Dermis blood vessel endothelial cell (primary cell): ENCODE measurements at places on chromosomes 12 and 14.

- DNase-seq: peak; percentile 94
Observed at GRCh38 chr12:3073438-3074250, 3.5 kb upstream of the TSPAN9 start.

DNA sequence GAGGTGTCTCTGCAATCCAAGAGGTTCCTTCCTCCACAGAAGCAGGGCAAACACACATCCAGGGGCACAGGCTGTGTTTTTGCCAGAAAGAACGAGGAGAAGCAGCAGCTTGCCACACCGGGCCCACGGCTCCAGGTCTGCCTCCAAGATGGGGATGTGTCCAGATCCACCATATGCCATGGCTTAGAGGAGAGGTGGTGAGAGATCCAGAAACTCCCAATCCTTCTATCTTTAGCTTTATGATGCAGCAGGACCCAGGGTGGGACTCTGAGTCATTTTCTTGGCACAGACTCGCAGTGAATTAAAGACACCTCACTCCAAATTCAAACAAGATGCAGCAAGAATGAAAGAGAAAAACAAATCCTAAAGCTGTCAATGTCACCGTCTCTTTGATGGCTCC lies 481.4 kb upstream of the TMEM132C start:
- no peak for DNase-seq

GRCh38 chr12:118751355-118751754 lies 230.0 kb upstream of the SRRM4 start:
- DNase-seq: no peak

DNA sequence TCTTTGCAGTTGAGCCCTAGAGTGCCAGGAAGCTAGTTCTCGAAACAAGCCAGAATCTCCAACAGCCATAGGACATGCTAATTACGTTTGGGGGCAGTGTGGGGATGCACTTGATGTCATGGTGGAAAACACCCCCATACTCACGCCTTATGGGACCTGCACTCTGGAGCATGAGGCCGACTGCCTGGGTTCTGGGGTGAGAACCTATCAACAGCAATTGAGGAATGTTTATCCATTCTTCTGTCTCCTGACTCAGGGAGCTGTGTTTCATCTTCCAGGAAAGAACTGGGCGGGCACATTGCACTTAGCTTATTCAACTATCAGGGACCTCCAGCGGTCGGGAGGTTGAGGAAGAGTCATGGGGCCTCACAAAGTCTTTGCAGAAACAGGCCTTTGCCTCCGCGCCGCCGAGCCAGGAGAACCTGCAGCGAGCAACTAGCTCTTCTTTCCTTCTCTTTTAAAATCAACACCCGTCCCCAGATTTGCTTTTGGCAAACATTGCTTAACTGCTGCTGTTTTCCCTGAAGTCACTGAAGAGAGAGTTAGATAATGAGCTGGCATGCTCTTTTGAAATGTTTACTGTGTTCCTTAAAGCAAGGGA lies 226.1 kb upstream of the DIO3 start:
- no peak for DNase-seq

DNA sequence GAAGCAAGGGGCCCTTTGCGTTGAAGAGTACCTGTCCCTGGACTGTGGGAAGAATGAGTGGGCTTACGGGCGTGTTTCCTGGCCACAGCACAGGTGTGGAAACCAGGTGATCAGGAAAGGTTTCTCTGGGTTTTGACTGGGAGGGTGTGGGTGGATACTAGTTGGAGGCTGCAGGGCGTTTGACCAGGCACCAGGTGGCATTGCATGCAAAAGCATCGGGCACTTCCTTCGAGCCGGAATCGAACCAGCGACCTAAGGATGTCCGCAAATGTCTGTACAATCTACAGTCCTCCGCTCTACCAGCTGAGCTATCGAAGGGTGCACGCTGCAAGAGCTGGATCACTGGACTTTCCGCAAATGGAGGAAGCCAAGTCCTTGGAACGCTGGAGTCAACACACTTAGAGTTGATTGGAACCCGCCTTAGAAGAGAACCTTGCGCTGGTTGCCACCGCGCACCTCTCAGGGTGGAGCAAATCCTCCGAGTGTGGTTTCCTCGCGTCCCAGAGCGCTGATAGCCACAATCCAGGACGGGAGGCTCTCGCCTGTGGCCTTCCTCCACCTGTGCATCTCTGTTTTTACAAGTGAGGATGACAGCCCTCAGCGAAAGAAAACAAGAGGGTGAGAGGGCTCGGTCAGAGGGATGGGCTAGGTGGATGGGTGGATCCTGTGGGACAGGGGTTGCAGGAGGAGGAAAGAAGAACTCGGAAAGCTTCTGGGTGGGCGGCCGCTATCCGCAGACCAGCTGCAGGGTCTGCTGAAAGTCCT lies 21.2 kb upstream of the RNASE4 start:
- peak; percentile 63 for DNase-seq

- DNase-seq: no peak
Observed at GRCh38 chr12:29960122-29960521, 176.4 kb upstream of the TMTC1 start.

DNA sequence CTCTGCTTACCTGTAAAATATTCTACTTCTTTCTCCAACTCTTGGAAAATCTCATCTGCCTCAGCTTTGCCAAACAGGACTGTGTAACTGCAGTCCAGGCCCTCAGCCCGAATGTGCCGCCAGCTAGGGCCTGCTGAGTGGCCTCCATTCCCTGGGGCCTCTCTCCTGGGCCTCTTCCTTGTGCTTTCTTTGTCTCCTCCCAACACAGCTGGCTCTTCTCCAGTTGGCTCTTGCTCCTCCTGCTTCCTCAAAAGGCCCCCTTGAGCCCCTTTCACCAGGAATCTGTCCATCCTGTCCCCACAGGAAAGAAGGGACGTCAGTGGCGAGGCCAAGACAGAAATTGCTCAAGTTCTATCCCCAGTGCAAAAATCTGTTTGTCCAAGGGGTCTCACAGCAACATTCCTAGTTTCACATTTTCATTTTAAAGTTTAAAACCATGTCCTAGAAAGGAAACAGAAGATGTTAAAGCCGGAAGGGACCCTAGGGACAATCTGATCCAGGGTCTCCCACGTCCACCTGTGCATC lies 713 bp downstream of the ALKBH2 start:
- DNase-seq: no peak

- peak; percentile 39 for DNase-seq
Observed at GRCh38 chr12:102957339-102958050, at the start of gene ASCL1. Gene ASCL1 (plus strand): TSS chr12:102957674. CDS start chr12:102958245, 571 bp downstream.

DNA sequence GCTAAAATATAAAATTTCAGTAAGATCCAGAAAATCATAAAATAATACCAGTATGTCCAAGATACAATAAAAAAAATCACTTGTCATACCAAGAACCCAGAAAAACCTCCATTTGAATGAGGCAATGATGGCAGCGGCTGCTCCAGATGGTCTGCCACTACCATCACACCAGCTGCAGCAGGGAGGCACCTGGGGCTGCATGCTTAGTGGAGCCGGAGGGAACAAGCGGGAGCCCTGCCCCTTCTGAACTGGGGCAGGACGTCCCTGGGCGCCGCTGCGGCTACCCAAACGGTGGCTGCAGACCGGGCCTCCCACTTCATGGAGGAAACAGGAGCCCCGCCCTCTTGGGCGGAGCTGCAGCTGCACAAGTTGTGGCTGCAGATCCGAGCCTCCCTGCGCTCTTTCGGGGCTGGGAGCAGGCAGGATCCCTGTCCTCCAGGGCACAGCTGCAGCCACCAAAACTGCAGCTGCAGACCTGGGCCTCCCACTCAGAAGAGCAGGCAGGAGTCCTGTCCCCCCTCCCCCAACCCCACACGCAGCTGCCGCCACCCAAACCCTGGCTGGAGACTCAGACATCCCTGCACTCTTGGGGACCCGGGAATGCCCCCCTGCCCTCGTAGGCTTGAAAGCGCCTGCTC lies 36.1 kb upstream of the OR5AU1 start:
- peak; percentile 14 for DNase-seq

DNA sequence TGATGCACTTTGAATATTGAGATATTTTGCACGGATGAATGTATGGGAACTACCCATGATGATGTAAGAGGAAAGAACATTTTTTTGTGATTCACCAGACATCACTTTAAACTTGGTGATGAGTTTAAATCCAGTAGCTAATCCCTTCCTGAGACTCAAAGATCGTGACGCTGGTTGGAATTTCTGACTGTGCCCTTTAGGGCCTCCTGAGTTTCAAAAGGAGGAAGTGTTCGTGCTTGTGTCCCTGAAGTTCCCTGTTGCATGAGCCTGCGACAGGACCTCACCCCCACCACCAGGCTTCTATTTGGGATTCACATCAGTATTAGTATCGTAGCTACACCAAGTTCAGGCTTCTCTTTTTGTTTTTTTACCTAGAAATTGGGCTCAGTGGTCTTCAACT lies 18.6 kb upstream of the RIN3 start:
- DNase-seq: peak; percentile 53

GRCh38 chr14:94372021-94372605 lies 16.3 kb downstream of the SERPINA1 start:
- no peak for DNase-seq

- DNase-seq: no peak
Observed at GRCh38 chr14:102970496-102970895, 48.0 kb downstream of the AMN start.

DNA sequence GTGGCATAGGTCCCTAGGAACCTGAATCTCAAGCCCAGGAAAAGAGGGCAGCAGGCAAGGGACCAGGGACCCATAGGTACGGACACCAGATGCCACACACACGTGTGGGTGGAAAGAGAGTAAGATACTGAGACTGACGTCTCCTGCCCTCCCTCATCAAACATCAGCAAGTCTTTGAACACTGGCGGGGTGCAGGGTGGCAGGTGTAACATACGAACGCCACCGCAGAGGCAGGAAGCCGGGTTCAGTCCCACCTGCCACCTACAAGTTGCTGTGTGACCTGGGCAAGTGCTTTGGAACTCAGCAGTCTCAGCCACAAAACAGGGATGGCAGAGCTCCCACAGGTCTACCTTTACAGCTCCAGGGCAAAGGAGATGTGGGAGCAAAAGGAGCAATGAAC lies 11.1 kb downstream of the ACTN1 start:
- no peak for DNase-seq

- DNase-seq: peak; percentile 67
Observed at GRCh38 chr14:91228112-91229004, 16.1 kb downstream of the GPR68 start.

DNA sequence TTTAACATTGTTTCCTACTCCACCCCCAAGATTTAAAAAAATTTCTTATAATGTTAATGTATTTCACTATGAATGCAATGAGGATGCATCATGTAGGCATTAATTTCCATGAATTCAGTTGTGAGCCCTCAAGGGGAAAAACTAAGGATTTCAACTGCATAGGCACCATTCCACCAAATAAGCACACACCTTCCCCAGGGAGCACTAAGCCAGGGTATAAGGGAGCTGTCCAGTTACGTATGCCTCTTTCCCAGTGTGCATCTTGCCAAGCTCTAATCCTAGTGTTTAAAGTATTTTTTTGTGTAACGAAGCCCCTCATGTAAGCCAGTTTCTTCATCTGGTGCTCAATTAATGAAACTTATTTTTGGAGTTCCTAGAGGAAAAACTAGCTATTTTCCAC lies 6.6 kb downstream of the FERMT2 start:
- DNase-seq: no peak

DNA sequence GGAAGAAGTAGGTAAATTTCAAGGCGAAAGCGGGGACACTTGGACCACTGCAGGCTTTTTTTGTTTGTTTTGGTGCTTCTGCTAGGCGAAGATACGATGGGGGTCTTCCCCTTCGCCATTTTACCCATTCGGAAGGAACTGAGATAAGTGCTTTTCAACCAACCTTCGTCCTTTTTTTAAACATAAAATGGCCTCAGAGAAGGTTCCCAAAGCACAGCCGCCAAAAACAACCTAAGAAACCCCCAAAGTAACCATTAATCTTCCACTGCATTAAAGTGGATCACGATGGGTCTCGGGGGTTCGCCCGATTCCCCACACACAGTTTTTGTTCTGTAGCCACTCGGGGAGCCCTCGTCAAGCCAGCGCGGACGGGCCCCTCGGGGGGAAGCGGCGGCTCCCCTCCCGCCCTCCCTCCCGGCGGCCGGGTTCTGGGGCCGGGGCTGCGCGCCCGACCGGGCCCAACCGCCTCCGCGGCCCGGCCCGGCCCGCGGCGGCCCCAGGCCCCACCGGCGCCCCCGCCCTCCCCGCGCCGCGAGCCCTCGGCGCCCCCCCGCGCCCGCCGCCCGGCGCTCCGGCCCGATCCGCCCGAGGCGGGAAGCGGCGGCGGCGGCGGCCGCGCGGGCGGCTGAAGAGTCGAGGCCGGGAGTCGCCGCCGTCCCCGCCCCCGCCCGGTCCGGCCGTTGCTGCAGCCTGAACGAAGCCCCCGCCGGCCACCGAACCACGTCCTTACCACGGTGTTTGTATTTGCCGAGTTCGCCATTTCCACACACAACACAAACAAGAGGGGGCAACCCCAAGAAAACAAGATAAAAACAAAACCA lies 790 bp downstream of the GTF2A1 start:
- peak; percentile 45 for DNase-seq

DNA sequence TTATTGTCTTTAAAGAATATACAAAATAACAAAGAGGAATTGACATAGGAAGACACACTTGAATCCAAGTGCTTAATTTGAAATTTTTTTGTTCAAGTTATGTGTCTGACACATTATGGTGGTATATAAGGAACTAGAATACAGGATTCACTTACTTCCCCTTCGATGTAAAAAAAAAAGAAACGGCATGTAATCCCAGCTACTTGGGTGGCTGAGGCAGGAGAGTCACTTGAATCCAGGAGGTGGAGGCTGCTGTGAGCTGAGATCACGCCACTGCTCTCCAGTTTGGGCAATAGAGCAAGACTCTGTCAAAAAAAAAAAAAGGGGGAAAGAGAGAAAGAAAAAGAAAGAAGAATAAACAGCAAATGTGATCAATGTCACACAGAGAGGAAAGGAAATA lies 8.9 kb downstream of the CLEC12A start:
- DNase-seq: no peak

- no peak for DNase-seq
Observed at GRCh38 chr12:129629901-129630300, 273.9 kb downstream of the TMEM132D start.

- no peak for DNase-seq
Observed at GRCh38 chr12:106878804-106879203, 76.9 kb upstream of the TMEM263 start.

DNA sequence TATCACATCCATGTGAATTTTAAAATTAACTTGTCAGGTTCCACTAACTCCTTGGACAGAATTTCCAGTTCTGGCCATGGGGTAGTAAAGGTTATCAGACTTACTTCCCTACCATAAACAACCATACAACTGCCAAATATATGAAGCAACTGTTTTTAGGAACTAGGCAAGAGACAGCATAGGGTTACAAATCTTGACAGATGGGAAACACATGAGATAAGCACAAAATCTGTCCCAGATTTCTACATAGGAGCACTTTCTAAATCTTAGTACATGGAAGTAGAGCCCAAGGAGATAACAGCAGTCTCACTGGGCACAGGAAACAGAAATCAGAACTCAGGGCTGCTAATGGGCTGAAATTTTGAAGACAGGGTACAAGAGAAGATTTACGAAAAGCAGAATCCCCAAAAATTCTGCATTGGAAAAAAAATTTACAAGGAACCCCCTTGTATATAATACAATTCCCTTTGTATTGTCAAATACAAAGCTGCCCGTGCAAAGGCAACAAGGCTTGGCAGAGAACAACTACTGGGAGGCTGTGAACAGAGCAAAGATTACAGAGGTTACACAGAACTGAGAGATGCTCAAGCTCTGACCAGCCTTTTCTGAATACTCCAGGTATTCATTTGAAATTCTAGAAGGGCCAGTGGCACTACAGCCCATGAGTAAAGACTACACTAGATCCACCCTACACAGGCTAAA lies 43.2 kb downstream of the GALNT4 start:
- no peak for DNase-seq

- DNase-seq: no peak
Observed at GRCh38 chr12:29152223-29152868, 3.3 kb downstream of the FAR2 start.

- no peak for DNase-seq
Observed at GRCh38 chr12:71321531-71321930, 118.1 kb upstream of the LGR5 start.
